ENCODE measurements at places on chromosomes 13 and 19.

DNA sequence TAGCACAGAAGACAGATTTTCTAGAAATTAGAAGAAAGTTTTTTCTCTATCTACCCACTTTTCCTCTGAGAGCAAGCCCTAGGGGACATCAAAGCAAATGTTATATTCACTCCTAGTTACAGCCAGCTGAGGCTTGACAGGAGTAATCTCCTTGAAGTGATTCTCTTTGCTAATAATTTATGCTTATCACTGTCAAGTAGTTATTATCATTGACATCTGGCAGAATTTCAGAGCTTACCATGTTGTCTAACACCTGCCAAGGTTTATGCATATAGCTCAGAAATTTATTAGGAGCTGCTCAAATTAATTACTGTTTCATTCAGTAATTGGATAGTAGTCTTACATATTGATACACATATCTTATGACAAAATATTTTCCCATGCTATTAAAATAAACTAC is 465.9 kb upstream of the ATXN8OS start:
- DNase-seq, result no peak

GRCh38 chr13:35500144-35500543 is 23.7 kb upstream of the MAB21L1 start:
- no peak for DNase-seq

GRCh38 chr19:50772476-50772875 is 2.2 kb downstream of the GPR32 start:
- DNase-seq, result no peak

GRCh38 chr19:45444318-45445041 is 20.8 kb upstream of the ERCC1 start:
- DNase-seq, result peak; percentile 52

DNA sequence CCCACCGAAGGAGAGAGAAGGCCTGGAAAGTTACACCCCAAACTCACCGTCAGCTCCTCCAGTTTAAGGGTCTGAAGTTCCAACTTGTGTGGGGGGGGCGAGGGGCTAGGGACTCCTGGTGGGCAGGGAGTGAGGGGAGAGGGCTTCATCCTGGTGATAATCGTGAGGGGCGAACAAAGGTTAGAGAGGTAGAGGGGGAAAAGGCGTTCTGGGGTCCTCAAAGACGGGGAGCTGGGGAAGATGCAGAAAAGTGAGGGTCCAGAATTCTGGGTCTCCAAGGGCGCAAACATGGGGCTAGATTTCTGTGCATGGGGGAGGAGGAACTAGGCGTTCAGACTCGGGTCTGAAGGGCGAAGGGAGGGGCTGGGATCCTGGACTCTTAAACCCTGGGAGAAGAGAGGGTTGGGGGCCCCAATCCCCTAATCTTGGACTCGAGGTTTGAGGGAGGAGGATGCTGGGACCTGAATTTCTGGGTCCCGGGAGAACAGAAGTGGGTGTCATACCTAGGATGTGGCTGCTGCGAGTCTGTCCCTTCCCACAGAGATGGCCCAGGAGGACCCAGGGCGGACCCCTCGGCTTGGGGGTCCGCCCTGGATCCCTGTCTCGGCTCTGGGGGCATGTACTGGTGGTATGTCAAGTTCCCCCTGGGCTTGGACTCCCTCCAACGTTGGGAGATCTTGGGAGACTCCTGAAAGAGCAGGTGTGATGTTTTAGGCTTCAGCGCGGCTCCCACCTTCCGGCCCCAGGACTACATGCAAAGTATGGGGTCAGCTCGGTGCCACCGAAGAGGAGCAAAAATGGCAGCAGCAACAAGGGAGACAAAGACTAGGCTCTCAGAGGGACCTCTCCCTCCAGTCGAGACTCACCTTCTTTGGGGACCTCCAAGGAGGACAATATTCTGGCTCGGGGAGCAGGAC is 4.5 kb downstream of the MAMSTR start:
- no peak for DNase-seq

DNA sequence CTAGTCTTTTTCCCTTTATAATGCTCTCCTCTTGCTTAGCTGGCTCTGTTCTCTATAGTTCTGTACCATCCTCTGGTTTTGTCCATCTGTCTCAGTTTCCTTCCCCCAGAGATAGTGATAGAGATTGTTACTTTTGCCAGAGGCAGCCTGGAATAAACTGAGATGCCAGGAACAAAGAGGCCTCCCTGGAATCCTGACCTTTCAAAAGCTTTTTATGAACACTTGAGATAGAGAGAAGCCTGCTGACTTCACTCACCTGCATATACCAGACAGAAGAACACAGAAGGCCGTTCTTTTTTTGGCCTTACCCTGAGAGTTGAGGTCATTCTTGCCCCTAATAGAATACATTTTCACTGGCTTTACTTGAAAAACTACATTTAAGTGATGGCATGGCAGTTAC is 150.2 kb downstream of the LHFPL6 start:
- no peak for DNase-seq

GRCh38 chr13:46656786-46657185 is 103.8 kb downstream of the LRCH1 start:
- no peak for DNase-seq

- no peak for DNase-seq
Measured at GRCh38 chr13:24097667-24098066, 62.9 kb upstream of the SPATA13 start.

DNA sequence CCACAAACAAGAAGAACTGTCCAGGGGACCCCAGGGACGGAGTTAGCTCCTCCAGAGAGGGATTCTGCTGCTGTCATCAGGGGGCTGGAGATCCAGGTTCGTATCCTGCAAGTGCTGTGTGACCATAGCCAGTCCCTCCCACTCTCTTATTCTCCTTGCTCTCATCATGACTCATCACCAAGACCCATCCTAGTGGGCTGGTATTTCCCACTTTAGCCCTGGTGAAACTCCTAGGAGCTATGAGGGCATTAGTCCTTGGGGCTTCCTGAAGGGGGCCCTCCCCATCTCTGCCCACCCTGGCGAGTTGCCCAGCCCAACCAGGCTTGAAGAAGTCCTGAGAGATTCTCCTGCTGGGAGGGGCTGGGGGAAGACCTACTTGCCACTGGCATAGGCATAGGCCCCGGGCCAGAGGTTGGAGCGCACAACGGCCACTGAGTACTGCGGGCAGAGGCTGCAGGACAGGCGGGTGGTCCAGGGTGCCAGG is 7.5 kb upstream of the DMWD start:
- DNase-seq, result no peak

- DNase-seq, result no peak
Measured at GRCh38 chr19:46303691-46304397, 7.0 kb downstream of the HIF3A start.

DNA sequence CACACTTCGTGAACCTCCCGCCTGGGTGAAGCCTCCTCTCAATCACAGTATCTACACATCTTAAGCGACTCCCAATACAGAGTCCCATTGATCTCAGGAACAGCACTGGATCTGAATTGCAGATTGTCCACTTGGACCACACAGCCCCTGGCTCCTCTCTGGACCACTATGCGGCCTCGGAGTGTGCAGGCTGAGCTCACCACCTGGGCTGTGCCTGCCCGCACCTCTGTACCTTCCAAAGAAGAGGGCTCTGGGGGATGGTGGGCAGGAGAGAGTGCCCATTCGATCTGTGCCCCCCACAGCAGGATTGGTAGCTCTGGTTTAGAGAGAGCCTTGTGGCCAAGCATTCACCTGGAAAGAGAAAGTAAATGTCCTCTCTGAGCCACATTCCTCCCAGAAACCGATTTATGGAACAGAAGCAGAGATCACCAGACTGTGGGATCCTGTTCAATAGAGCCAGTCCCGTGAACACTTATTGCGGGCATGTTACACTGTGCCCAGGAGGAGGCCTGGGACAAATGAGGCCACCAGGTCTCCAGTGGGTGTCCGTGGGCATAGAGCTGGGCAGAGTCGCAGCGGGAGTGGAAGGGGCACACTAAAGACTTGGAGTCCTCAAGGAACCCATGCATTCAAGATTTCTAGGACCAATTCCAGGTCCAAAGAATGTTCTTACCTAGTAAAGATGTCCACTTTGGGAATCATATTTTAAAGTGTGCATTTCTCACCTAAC is 141.6 kb upstream of the SOX1 start:
- no peak for DNase-seq

DNA sequence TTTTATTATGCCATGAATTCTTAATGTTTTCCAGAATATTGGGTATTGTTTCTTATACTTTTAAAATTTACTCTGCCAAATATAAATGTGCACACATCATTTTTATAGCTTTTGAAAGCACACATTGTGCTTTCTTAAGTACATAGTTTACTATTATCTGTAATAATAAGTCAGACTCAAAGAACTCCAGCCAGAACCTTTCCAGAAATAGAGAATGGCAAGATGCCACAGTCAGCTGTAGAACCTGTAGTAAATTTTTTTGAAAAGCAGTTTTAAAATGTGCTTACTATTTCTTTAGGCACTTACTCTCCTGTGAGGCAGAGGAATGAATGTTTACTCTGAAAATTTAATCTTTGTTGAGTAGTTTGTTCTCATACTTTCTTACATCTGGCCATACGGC is 1287.1 kb downstream of the PCDH9 start:
- DNase-seq, result no peak

- no peak for DNase-seq
Measured at GRCh38 chr19:46818812-46819211, 30.4 kb upstream of the SLC1A5 start.

- peak; percentile 22 for DNase-seq
Measured at GRCh38 chr13:42355092-42355485, 83.1 kb downstream of the AKAP11 start.

GRCh38 chr13:70206671-70207070 is 98.4 kb upstream of the KLHL1 start:
- DNase-seq, result no peak

DNA sequence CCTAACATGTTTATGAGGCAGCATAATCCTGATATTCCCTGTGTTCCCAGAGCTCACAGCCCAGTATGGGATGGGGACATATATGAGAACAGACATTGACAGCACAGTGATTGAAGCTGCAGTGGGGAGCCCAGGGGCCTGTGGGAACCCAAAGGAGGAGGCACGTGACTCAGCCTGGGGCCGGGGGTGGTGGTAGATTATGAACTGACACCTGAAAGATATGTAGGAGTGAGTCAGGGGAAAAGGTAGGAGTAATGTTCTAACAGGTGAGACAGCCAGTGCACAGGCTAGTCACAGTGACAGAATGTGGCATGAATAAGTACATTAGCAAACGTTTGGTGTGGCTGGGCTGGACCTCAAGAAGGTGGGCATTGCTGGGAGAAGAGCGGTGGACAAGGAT is 29.0 kb downstream of the CKM start:
- no peak for DNase-seq

DNA sequence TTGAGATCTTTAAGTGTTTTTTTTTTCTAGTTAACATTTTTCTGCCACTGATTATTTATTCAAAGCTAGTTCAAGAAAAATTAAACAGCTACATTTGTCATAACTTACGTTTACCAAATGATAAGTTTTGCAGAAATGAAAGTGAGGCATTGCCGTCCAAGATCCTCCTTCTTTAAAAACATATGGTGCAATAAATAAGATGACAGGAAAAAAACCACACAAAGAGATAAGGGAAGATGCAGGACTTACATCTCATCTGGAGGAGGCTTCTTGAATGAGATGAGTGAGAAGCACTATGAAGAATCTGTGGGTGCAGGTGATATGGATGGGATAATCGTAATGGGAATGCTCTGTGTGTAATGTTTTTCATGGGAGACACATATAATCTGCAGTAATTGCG is 12.4 kb downstream of the TNFSF13B start:
- DNase-seq, result no peak

GRCh38 chr13:87147076-87147475 is 524.1 kb upstream of the SLITRK5 start:
- no peak for DNase-seq

DNA sequence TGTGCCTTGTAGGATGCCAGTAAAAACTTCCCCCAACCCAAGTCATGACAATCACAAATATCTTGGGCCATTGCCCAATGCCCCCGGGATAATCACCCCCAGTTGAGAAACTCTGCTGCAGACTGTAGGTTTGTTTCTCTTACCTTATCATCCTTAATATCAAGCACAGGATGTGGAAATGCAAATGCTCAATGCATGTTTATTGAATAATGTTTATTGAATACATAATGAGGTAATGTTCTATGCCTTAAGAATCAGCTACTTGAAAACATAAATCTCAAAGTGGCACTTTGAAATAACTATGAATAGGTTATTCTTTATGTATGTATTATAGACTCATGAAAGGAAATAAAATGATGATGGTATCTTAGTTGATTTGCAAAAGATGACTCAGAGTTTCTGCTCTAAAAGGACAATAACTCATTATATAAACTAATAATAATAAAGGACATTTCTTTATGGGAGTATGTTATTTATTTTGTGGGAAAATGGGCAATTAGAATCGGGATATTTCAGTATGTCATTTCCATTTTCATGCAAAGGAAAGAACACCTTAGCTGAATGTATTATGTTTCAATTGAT is 414.2 kb downstream of the EFNB2 start:
- DNase-seq, result no peak

- DNase-seq, result no peak
Measured at GRCh38 chr19:8336072-8336569, 6.9 kb downstream of the KANK3 start.

GRCh38 chr19:50510700-50511068 is 307 bp downstream of the JOSD2 start:
- DNase-seq, result no peak

- no peak for DNase-seq
Measured at GRCh38 chr13:98300956-98301641, 124.0 kb upstream of the RNF113B start.

DNA sequence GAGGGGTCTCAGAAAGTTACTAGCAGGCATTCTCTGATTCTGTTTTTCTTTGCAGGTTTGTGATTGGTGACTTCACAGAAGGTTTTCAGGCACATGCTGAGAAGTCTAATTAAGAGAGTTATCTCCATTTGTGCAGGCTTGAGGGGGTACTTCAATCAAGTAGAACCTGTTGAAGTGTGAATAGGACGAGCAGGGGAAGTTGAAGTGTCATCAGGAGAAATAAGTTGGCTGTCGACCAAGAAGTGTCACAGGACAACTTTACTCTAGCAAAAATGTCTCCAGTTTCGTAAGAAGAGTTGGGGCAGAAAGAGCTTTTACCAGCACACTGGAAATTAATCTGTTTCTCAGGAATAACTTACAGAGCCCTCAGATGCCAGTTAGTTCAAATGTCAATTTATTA is 576.5 kb upstream of the SLITRK5 start:
- no peak for DNase-seq
